ENCODE measurements at places on chromosomes 4 and X. TPM values are rescaled to one million over a fixed set of nuclear protein-coding genes. Genes with fewer than 3 reads are reported as not detected.

- DNase-seq, result no peak
- no peaks in the 10 kb centered on the region for H3K27me3 ChIP-seq
- peaks cover 41% of the 10 kb centered on the region for H3K36me3 ChIP-seq
- H3K27ac ChIP-seq, result no peak overlapping the region
- peaks cover 5% of the 10 kb centered on the region for H3K4me1 ChIP-seq
These were observed 73.3 kb downstream of the FIP1L1 start for GRCh38 chr4:53450773-53451172.

- no peak overlapping the region for H3K4me3 ChIP-seq
- no peaks in the 10 kb centered on the region for H3K36me3 ChIP-seq
- DNase-seq, result no peak
These were observed 905 bp upstream of the GALNTL6 start for GRCh38 chr4:171812333-171812664.

- H3K27ac ChIP-seq, result no peak overlapping the region
- H3K4me1 ChIP-seq, result no peaks in the 10 kb centered on the region
- no peak for DNase-seq
- H3K27me3 ChIP-seq, result no peaks in the 10 kb centered on the region
These were observed 325.9 kb downstream of the ANKRD50 start for GRCh38 chr4:124386648-124387047.

Gene CFP
- 45.1 TPM for total RNA-seq

Gene MND1
- 27.6 TPM for total RNA-seq

All from activated CD4-positive, alpha-beta T cell treated with anti-CD3 and anti-CD28 coated beads, Interleukin-2, amount 10 ng/mL, durations not matched to agents 7 days and 5 days (primary cell).